AG04450 (cell line): ENCODE measurements at places on chromosomes 5 and 9.

- no peak for DNase-seq
Observed at GRCh38 chr5:43482490-43483297, 971 bp downstream of the TMEM267 start.

DNA sequence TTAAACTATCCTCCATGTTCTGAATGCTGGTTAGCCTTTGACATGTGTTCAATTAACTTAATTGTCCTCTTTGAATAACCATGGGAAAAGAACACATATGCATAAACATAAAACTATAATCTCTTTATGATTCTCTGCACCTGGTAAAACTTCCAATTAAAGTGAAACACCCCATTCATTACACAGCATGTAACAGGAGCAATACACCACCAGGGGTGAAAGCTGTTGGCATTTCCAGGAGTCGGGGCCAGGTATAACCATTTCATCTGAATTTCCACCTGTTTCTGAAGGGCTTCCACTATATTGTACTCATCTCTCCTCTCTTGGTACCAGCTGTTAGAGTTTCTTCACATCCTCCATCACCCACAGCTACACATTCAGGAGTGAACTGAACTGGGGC is 303.8 kb downstream of the EDIL3 start:
- no peak for DNase-seq

- DNase-seq = no peak
Observed at GRCh38 chr9:123322273-123323195, 33.5 kb upstream of the CRB2 start.

DNA sequence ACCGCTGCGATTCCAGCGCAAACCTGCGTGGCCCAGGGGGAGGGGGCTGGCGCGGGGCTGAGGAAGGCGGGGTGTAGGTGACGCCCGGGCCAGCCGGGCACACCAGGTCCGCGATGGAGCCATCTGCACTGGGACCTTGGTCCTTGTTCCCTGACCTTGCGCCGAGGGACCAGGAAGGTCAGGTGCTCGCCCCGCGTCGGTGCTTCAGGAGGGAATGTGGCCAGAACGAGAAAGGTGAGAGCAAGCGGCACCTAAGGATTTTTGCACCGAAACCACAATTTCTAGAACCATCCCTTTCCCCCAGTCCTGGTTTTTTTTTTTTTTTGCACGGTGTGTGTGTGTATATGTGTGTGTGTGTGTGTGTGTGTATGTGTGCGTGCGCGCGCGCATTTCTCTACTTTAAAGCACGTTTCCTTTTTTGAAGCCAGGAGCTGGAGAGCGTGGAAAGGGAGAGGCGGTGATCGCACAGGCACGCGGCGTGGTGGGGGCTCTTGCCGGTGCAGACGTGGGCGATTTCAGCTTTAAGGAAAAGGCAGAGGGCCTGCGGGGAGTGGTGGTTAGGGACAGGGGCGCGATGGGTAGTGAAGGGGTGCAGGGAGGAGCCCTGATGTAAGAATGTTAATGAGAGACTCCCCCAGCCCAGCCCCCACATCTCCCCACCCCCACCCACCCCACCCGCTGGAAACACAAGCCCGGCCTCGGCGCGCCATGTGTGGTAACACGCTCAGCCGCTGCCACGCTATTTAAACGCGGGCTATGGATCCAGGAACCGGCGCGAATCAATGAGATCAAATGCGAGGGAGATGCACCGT is at the start of gene NPR3:
TSS of gene NPR3 (plus strand) at position 772 of the 812 bp plus-strand sequence. CDS start 456 bp downstream, outside the sequence.
- DNase-seq = no peak

DNA sequence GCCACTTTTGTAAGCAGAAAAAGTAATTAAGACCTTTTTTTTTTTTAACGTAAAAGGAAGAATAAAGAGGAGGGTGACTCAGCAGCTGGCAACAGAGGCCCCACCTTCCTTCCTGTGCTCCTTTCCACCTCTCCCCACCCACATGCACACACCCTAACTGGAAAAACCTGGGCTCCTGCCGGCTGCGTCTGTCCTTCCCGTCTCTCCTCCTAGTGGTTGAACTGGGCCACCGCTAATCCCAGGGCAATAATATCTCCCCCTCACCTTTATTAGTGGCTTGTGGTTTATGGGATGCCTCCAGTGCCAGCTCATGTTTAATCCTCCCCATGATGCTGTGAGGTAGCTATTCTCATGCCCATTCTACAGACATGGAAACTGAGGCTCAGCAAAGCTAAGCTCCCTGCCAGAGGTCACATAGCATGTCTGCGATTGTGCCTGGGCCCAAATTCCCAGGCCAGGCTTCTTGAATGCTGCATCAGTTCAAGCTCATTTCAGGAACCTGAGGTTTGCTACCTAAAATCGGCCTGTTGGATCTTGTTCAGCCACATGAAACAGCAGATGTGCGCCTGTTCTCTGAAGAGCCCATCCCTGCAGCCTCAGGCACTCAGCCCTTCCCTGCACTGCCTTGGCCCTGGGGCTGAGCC is 60.9 kb upstream of the IL17B start:
- no peak for DNase-seq
